HT-29 (cell line): ENCODE measurements at places on chromosomes 13 and 19.
A peak's percentile ranks its signal among the peaks of the same experiment; 100 is the strongest.

- DNase-seq, result peak; percentile 63
Observed at GRCh38 chr19:11560404-11561051, 1.5 kb upstream of the ELOF1 start.

GRCh38 chr19:40413291-40413845 lies at the start of gene PRX:
Gene PRX (minus strand): TSS chr19:40413378. CDS start chr19:40407932, 5,446 bp downstream.
- DNase-seq, result no peak

GRCh38 chr19:17871878-17872250 lies at the start of gene SLC5A5:
Gene SLC5A5 (plus strand): TSS chr19:17871945. CDS start chr19:17872320, 375 bp downstream.
- DNase-seq, result no peak

DNA sequence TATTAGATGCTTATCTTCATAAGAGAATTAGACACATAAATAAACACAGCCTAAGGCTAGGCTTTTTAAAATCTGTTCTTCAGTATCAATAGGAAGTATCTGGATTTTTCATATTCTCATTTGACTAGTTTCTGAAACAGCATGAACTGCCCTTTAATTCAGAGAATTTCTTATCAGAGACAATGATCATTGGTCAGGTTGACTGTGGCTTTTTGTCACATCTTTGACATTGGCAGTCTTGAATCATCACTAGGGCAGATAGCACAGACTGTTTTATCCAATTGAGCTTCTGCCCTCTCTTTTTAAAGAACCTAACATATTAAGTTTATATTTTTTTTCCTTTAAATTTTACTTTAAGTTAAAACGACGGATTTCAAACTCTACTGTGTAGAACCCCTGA lies 59.6 kb downstream of the DPY19L3 start:
- DNase-seq, result no peak

- DNase-seq, result no peak
Observed at GRCh38 chr19:18171605-18172327, 1.8 kb upstream of the IFI30 start.

- DNase-seq, result no peak
Observed at GRCh38 chr13:73390100-73390499, 331.3 kb downstream of the KLF5 start.

- DNase-seq, result no peak
Observed at GRCh38 chr19:57466489-57466888, 9.5 kb upstream of the VN1R1 start.

DNA sequence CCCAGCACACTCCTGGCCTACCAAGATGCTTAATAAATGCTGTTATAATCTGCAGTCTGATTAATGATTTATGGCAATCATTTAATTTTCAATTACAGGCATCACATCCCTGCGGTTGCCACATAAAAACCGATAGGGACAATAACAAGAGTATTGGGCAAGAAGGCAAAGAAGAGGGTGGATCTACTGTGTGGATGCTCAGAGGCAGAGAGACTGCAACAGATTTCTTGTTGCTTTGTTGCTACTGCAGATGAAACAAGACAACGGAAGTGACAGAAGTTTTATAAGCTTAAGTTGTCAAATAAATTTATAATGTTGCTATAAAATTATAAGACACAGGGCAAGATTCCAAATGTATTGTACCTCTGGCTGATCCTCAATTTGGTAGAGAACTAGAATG lies 154.8 kb downstream of the ABCC4 start:
- DNase-seq, result peak; percentile 75

- DNase-seq, result no peak
Observed at GRCh38 chr19:18418029-18418482, 1.1 kb upstream of the SSBP4 start.

- DNase-seq, result peak; percentile 72
Observed at GRCh38 chr19:40623403-40624251, 22.5 kb downstream of the LTBP4 start.

DNA sequence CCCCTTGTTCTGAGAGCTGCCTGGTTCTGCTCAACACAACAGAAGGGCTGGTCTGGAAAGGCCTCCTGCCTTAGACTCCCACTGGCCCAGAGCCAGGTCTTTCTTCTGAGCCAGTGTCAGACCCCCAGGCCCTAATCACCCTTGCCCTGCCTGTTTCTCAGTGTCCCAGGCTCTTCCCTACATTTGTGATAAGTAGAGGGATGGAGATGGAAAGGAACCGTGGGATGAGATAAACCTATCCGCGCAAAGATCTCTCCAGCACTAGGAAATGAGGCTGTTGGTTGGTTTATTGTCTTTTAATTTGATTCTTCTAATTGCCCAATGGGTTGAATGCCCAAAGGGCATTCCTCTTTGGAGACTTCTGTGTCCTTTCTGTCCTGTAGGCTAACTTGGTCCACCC lies 470.0 kb downstream of the TSHZ3 start:
- DNase-seq, result no peak

DNA sequence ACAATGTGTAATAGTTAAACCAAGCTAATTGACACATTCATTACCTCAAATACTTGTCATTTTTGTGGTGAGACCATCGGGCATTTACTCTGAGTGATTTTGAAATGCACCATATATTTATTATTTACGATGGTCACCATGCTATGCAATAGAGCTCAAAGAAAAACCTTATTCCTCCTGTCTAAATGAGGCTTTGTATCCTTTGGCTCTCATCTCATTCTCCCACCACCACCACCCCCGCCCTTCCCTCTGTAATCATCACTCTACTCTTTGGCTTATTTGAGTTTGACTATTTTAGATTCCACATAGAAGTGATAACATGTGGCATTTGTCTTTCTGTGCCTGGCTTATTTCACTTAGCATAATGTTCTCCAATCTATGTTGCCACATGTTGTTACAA lies 124.9 kb downstream of the CYSLTR2 start:
- no peak for DNase-seq

DNA sequence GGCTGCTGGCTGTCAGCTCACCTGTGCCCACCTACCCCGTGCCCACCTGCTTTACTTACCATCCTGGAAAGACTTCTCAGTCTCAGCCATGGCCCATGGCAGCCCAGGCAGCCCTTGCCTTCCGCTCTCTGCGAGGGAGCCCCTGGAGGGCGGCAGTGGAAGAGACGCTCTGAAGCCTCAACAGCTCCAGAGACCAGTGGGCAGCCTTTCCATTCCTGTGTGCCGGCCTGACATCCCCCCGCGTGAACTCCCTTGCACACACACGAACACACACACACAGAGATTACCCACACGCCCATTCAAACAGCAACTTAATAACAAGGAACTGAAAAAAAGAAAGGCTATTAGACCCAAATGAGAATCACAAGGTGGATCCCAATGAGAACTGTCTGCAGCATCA lies 14.2 kb upstream of the RASA3 start:
- DNase-seq, result peak; percentile 12

GRCh38 chr13:23883255-23883654 lies 5.9 kb downstream of the MIPEP start:
- DNase-seq, result no peak

DNA sequence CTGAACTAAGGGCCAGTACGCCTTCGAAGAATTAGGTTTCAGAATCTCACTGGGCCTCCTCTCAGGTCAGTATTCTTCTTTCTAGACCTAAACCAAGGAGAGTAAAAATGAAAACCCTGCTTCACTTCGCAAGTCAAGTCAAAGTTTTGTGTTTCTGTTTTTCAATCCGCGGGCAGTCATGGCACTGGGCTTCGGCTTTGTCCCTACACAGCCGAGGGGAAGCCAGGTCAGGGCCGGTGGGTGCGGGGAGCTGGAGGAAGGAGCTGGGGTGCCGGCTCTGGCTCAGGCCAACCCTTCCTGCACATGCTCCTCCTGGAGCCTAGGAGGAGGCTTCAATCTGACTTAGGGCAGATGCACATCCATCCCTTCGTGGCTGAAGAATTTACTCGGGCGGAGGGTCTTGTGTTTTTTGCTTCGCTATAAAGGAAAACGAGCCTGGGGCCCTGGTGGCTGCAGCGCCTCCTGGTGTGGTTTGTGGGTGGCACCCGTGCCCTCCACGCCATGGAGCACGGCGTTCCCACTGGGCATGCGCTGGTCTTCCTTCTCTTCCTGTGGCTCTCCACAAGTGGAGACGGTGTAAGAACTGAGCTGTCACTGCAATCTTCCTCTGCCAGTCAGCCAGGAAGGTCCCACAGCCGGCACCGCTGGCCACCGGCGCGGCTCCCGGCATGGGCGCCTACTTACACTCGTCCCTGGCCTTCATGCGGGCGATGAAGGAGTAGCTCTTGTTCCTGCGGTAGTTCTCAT lies 22.5 kb downstream of the C19orf44 start:
- no peak for DNase-seq

GRCh38 chr13:69234171-69234570 lies 873.5 kb upstream of the ATXN8OS start:
- no peak for DNase-seq

GRCh38 chr13:113066142-113066455 lies 39.5 kb upstream of the F7 start:
- DNase-seq, result no peak
